ENCODE measurements at places on chromosomes 1 and 21. TPM values are rescaled to one million over a fixed set of nuclear protein-coding genes. Genes with fewer than 3 reads are reported as not detected.

PLPPR4 gene
- polyA plus RNA-seq: 4.7 TPM

PCBP3 gene
- polyA plus RNA-seq: 3.4 TPM

HPCAL4 gene
- not detected for polyA plus RNA-seq

DNA sequence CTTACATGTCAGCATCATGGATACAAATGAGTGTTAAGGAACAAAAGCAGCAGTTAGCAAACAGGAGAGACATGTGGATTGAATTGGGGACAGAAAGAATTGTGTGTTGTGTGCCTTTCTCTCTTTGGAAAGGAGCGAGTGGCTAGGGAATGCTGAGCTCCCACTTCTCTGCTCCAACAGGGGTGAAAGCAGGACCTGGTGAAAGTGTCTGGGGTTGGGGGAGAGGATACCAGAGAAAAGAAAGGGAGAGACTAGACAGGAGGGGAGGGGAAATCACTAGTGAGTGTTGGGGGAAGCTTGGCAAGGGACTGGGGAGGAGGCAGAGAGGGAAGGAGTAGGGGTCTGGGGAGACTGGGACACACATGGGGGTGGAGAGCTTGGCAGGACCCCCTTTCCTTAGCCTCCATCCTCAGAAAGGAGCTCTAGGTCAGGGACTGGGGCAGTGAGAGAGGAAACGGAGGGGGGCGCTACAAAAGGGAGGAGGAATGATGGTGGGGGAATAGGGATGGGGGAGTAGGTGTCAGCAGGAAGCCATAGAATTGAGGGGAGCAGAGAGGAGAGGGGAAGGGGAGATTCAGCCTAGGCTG is 2.2 kb downstream of the KIRREL1 start:
- no peak overlapping the region for H3K27ac ChIP-seq
- no peak overlapping the region for H3K4me3 ChIP-seq
- DNase-seq: no peak
- no peaks in the 10 kb centered on the region for H3K27me3 ChIP-seq
- no peaks in the 10 kb centered on the region for H3K36me3 ChIP-seq
- peaks cover 11% of the 10 kb centered on the region for H3K4me1 ChIP-seq

- H3K4me1 ChIP-seq: no peaks in the 10 kb centered on the region
- no peaks in the 10 kb centered on the region for H3K36me3 ChIP-seq
- no peak overlapping the region for H3K27ac ChIP-seq
- no peak overlapping the region for H3K4me3 ChIP-seq
Observed at GRCh38 chr1:165862448-165862847, 35.0 kb downstream of the UCK2 start.

DNA sequence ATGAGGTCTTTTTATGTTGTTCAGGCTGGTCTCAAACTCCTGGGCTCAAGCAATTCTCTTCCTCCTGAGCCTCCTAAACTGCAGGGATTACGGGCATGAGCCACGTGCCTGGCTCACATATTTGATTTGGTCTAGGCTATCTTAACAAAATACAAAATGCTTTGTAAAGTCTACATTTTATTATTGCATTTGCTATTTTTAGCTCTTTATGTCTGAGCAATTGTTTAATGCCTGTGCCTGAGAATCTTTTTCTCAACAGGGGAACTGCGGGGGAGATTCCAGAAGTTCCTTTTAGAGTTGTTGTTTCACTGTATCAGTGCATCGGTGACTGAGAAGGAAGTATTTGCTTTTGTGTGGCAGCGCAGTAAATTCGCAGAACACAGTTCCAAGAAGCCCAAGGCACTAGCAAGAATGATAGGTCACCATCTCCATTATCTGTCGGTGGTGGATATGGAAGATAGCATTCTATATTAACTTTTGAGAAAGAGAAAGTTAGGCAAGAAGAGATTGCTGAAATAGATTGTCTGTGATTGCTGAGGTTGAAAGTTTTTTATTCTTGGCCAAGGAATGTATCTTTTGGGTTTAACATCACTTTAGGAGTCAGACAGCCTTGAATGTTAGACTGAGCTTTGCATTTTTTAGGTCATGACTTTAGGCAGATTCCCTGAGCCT is 167.3 kb downstream of the PDE4B start:
- H3K4me1 ChIP-seq: no peaks in the 10 kb centered on the region
- H3K27me3 ChIP-seq: no peaks in the 10 kb centered on the region
- no peak overlapping the region for H3K27ac ChIP-seq
- H3K4me3 ChIP-seq: no peak overlapping the region

- H3K36me3 ChIP-seq: no peaks in the 10 kb centered on the region
- no peaks in the 10 kb centered on the region for H3K27me3 ChIP-seq
- DNase-seq: no peak
- H3K27ac ChIP-seq: no peak overlapping the region
Observed at GRCh38 chr1:61463220-61463619, 261.7 kb downstream of the TM2D1 start.

DNA sequence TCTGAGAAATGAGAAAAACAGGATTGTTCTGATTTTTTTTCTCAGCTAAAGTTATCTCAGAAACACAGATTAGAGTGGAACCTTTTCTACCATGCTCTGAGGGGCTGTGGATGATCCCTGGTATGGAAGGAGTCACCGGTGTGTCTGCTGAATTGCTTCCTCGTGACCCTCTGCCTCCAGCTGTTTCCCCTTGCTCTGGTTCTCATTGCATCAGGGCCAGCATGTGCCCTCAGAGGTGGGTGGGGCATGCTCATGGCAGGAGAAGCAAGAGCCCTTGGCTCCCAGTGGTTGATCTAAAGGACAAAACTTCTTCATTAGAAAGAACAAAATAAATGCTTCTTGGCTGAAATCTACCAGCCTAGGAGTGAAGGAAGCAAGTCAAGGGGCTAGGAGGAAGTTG is 183.2 kb upstream of the HMCN1 start:
- no peaks in the 10 kb centered on the region for H3K27me3 ChIP-seq
- no peak overlapping the region for H3K4me3 ChIP-seq
- DNase-seq: no peak
- no peaks in the 10 kb centered on the region for H3K4me1 ChIP-seq
- H3K27ac ChIP-seq: no peak overlapping the region

DNA sequence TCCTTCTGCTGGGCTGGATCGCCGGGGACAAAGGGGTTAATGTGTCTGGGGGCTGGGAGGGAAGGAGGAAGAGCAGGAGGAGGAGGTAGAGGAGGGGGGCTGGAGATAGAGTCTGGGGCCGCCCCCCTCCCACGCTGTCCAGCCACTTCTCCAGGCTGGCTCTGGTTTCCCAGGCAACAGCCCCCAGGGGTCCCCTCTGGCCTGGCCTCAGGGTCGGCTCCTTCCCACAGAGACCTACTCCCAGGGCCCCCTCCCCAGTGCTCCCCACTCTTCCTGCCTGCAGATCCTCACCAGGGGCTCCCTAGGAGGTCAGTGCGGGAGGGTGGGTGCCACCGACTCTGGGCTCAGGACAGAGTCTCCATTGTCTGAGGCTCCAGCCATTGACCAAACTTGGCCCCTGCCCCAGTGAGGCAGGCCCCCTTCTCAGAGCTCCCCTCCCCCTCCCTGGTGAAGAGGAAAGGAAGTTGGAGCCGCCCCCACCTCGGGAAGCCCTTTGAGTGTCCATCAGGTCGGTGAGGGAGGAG is 34.1 kb downstream of the ARHGEF10L start:
- no peaks in the 10 kb centered on the region for H3K27me3 ChIP-seq
- no peaks in the 10 kb centered on the region for H3K36me3 ChIP-seq
- DNase-seq: no peak
- H3K27ac ChIP-seq: peak overlapping the region; percentile 63
- H3K4me1 ChIP-seq: peaks cover 43% of the 10 kb centered on the region
- no peak overlapping the region for H3K4me3 ChIP-seq

DNA sequence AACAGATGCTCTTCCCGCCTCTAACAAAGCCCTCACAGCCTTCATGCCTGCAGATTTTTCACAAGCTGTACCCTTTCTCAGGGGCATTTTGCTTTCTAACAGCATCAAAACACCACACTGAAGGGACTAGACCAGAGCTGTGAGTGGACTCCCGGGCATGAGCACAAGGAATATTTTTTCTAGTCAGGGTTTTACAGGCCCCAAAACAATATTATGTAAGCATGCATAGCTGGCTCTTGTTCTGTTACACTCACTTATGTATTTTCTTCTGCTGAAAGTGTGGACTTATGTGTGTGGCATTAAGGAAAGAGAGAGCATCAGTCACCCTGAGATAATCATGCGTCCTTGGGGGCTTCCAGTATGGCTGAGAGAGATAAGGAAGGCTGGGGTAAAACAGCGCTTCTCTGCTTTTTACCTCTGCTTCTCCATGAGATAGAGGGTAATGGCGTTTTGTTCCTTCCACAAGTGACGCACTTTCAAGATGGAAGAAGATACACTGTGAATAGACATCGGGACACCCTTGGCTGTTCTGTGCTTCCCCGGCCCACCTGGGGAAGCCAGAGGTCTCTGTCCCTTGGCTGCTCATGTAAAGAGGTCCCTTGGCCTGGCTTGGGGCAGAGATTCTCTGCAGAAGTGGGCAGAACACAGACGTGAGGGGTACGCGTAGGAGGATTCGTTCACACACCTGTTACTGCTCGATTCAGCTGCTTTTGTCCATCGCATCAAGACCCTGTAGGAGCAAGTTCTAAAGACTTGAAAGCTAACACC is 266.7 kb upstream of the RAB4A start:
- no peaks in the 10 kb centered on the region for H3K36me3 ChIP-seq
- DNase-seq: no peak
- no peaks in the 10 kb centered on the region for H3K4me1 ChIP-seq
- no peak overlapping the region for H3K4me3 ChIP-seq

DNA sequence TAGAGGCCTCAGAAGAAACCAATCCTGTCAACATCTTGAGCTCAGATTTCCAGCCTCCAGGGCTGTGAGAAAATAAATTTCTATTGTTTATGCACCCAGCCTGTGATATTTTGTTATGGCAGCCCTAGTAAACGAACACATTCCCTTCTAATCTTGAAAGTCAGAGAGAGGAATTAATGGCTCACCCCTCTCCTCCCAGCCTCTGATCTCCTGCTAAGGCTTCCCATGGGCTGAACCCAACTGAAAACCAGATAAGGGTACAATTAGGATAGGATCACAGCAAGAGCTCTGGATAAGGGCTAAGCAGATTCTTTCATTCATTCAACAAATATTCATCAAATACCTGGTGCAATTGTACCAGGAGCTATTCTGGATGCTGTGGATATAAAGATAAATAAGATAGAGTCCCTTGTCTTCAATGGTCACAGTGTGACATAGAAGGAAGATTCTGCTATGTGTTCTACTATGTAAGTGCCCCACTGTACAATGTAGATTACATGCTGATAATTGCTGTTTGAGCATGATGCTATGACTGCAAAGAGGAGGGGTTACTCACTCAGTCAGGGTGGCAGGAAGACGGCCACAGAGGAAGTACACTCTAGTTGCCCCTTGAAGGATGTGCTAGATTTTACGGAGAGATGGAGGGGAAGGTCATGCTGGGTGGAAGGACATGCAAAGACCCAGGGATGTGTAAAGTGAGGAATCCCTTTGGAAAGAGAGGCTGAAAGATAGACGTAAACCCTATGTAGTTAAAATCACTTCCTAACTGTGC is 203.3 kb upstream of the JUN start:
- DNase-seq: no peak
- peaks cover 7% of the 10 kb centered on the region for H3K4me1 ChIP-seq
- no peaks in the 10 kb centered on the region for H3K36me3 ChIP-seq
- H3K4me3 ChIP-seq: no peak overlapping the region

Data from cardiac muscle cell (in vitro differentiated cells and primary cell).